ENCODE measurements at places on chromosomes 1 and 21.

DNA sequence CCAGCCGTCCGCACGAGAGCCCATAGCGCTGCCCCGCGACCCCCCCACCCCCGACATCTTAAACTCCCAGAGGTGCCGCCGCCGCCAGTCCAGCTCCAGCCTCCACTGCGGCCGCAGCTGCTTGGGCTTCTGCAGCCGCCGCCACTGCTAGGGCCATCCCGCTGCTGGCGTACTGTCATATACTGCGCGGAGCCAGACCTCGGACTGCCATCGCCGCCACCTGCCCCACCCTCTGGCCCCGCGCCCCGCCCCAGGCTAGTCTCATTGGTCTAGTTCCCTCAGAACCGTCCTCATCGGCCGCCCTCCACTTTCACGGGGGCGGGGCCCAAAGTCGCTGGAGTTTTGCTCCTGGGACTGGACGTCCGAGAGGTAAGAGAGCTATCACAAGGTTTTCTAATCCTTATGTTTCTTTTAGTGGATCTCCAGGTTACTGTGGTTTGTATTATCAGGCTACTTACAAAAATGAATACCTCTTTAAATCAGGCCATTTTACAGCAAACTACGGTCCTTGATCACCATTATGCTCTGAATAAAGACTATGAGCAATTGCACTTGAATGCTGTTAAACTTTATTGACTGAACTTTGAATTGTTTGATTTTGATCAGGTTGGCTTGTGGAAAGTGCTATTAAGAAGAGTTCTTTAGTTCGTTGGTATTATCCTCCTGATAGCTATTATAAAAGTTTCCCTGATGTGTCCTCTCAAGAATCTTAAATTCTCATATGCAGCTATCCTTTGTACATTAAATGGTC is 2.8 kb upstream of the CD1D start:
- DNase-seq: peak; percentile 89

DNA sequence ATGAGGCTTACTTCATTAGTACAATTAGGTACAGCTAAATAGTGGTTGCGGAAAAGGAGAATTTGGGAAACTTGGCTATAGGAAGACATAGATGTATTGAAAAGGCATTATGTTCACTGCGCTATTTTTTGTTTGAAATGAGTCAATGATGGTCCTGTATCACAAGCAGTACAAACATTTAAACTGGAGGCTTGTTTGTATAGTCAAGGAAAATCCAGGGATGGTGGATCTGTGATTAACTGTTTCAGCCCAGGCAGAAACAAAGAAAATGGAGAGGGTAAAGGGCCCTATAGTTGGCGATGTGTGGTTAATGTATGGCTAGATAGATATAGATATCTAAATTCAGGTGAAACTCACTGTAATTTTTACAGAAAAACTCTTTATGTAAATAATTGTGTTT is 79.9 kb downstream of the CLIC4 start:
- DNase-seq: no peak

- DNase-seq: no peak
These were observed 10.8 kb upstream of the THEM4 start for GRCh38 chr1:151920149-151920548.

DNA sequence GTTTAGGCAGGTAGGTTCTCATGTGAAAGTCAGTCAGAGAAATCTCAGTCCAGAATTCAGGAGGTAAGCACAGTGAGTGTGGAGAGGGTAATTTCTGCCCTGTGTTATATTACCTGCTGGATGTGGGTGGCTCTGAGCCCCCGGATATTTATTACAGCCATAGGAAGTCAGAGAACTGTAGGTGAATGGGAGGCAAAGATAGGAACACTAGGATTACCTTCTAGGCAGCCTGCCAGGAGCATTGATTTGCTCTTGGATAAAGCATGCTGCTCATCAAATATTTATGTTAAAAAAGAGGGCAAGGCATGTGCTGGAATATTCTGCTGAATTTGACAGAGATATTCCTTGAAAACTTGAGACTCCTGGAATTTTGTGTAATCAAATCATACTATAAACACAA is 8.5 kb downstream of the GNG12 start:
- DNase-seq: no peak

- no peak for DNase-seq
These were observed 471.9 kb downstream of the USP25 start for GRCh38 chr21:16201718-16202117.

DNA sequence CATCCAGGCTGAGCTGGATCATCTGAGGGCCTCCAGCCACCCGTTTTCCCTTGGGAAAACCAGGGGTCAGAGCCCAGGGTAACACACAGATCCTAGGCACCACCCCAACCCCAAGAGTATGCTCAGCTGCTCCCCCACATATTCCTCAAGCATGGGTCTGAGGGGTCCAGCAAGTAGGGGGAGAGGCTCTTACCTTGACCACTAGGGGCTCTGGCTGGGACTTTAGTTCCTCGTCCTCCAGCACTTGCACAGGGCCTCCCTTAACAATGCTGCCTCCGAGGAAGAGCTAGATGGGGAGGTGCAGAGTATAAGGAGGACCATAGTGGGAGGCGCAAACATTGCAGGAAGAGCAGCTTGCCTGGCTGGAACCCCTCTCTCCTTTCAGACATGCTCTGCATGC is 7.5 kb downstream of the SELENBP1 start:
- no peak for DNase-seq

GRCh38 chr1:30422251-30422650 is 301.1 kb downstream of the MATN1 start:
- DNase-seq: no peak

DNA sequence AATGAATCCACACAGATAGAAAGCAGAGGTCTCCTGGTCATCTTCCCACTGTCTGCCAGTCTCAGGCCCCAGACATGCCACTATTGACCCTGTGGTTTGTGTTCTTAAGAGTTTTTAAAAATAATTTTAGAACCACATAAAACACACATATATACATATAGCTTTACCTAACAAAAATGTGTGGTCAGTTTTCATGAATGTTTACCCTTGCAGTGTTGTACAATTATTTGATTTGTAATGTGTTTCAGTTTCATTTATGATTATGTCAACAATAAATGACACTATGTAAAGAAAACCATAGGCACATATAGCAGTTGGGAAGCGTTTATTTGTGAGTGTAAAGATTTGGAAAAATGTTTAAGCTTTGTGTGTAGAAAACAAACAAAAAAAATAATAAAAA is 17.1 kb downstream of the CHAF1B start:
- DNase-seq: no peak

- no peak for DNase-seq
These were observed 9.9 kb downstream of the ANGPTL7 start for GRCh38 chr1:11198851-11199594.

GRCh38 chr1:215710036-215710898 is 143.2 kb downstream of the KCTD3 start:
- DNase-seq: peak; percentile 74

- peak; percentile 88 for DNase-seq
These were observed at the start of gene PGM1 for GRCh38 chr1:63593303-63593885. PGM1 (plus strand) TSS chr1:63593411; CDS start chr1:63593489, 78 bp downstream.

DNA sequence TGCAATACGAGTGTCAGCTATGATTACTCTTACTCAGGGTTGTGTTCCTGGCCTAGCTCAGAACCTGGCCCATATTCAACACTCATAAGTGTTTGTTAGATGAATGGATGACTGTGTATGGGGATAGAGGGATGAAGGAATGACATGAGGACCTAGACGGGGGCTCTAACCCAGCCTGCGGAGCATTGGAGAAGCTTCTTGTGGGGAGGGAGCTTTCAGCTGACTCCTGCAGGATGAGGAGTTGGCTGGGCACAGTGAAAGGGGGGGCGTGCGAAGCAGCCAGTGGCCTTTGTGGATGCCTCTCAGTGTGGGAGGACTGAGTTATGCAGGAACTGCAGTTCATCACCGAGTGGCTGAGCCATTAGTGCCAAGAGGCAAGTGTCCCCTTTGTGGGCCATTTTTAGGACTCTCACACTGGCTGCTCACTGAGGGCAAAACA is 1.2 kb upstream of the EXTL1 start:
- DNase-seq: no peak

DNA sequence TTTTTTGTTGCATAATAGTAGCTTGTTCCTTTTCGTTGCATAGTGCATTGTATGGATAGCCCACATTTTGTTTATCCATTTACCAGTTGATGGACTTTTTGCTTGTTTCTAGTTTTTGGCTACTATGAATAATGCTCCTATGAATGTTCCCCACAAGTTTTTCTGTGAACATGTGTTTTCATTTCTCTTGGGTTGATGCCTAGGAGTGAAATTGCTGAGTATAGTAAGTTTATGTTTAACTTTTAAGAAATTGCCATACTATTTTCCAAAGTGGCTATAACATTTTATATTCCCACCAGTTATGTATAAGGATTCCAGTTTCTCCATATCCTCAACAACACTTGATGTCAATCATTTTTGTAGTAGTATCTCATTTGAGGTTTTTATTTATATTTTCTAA is 84.8 kb upstream of the CACYBP start:
- no peak for DNase-seq

DNA sequence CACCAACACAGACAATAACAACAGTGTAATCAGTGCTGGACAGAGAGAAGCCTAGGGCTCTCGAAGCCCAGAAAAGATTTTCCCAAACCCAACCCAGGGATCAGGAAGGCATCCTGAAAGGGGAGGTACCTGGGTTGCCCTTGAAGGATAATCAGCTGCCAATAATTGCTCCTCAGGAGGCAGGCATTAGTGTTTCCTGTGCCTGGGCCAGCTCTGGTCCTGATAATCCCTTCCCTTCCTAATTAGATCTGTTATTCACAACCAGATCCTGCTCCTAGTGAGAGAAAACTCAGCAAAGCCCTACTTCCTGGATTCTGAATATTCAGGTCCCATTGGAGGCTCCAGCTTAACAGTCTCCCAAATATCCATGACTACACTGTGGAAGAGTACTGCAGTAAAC is 117.4 kb downstream of the DMRTA2 start:
- no peak for DNase-seq

DNA sequence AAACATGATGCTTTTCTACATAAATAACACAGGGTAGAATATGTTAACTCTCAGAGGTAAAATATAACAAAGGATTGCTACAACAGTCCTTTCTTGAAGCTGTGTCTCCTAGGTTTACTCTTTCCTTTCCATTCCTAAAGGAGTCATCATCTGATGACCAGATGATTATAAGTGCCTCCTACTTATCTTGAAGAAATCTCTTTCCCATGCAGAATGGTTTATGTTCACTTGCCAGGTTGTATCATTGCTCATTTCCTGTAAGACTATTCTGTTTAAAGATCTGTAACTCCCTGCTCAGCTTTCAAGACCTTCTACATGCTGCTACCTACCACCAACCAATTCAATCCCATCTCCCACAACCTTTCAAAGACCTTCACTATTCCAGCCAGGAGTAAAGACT is 51.5 kb upstream of the PTCH2 start:
- DNase-seq: peak; percentile 42

DNA sequence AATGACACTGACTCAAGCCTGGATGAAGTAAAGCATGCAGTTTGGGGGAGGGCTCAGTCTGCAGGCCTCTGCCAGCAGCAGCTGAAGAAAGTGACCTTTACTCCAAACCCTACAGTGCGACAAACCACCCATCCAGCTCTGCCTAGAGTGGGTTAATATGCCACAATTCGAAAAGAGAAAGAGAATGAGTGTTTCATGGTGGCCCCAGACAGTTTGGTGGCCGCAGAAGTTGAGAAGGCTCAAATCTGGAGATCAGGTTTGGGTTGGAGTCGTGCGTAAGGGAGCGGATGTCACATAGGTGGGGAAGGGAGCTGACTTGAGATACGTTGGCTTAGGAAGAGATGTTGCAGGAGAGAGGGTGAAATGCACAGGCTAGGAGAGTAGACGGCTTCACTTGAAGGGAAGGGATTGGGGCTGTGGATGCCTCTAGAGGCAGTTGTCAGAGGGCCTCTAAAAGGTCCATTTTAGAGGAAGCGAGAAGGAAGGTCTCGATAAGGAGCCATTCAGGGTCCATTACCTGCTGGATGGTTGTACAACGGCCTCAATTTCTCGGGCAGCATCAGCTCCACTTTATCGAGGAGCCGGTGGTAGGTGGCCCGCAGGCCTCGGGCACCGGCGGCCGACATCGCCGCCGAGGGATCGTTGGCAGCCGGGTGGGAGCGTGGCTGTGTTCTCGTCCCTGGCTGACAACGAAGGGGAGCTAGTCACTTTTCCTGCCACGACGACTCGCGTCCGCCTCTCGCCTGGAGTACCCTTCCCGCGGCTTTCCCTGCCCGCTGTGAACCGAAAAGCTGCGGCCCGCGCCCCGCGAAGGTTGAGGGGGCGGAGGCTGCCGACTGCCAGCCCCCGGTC is 1.0 kb upstream of the DCAF6 start:
- peak; percentile 52 for DNase-seq

GRCh38 chr1:30523055-30524020 is 200.0 kb downstream of the MATN1 start:
- DNase-seq: peak; percentile 76

GRCh38 chr1:222928212-222928611 is 113.4 kb downstream of the DISP1 start:
- peak; percentile 49 for DNase-seq

GRCh38 chr1:54018635-54019034 is 649 bp upstream of the LDLRAD1 start:
- no peak for DNase-seq

- peak; percentile 92 for DNase-seq
These were observed at the start of gene RCAN3 for GRCh38 chr1:24502709-24503058. RCAN3 (plus strand) TSS chr1:24502836; CDS start chr1:24514373, 11,537 bp downstream.

DNA sequence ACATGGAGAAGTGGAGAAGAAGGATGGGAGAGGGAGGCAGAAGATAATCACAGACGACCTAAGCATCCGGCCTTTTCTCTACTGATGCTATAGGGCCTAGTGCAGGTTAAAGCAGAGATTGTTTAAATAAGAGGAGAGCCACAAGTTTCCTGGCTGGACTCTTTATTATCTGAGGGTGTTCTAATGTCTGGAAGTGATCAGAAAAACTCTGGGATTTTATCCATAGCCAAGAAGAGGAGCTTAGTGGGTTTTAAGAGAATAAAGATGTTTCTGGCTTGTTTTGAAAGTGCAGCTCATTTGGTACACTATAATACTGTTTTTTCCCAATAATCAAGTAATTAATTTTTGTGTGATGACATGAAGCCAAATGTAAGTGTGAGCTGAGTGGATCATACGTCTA is 419.0 kb downstream of the PTBP2 start:
- no peak for DNase-seq

GRCh38 chr1:226691247-226691646 is 47.8 kb downstream of the ITPKB start:
- DNase-seq: no peak

- DNase-seq: no peak
These were observed 337.2 kb upstream of the AJAP1 start for GRCh38 chr1:4317207-4317606.

- DNase-seq: no peak
These were observed 81.1 kb upstream of the TSPAN2 start for GRCh38 chr1:115170377-115170776.

GRCh38 chr1:47243910-47244309 is 11.9 kb upstream of the TAL1 start:
- DNase-seq: no peak

DNA sequence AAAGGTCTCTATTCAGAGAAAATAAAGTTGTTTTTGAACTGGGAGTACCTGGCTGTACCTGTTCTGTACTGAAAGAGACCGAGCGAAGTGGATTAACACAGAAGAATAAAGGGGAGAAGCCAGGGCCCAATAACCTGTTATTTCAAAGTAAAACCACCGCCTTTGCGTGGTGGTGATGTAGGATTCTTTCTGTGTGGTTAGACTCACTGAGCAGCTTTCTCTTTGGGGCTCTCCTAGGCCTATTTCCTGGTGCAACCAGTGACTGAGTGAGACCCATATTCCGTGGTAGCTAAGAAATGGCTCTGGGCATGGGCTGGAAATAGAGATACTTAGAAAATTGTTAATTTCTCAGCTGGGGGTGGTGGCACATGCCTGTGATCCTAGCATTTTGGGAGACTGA is 99.9 kb downstream of the XCL2 start:
- no peak for DNase-seq
